CD4-positive, alpha-beta T cell treated with Interleukin-15 for 1 hour (primary cell): ENCODE measurements at places on chromosomes 2 and 18.

DNA sequence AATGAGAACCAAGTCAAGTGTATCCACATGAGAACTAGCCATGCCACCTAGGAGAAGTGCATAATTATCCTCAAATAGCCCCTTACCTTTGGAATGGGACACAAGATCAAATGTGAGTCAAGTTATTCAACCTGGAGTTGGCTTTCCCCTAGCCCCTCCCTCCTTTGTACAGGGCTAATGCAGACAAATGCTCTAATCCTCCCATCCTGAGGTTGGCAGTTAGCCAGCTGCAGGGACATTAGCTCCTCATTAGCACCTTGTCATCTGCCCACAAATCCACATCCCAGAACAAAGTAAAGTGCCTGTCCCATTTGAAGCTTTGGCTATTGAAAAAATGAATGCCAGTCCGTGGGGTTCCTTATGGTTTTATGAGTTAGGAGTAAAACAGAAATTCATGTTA, 294.1 kb upstream of the FANCL start:
- no peak for DNase-seq

GRCh38 chr2:160646684-160647444, 153.3 kb upstream of the RBMS1 start:
- DNase-seq: no peak

DNA sequence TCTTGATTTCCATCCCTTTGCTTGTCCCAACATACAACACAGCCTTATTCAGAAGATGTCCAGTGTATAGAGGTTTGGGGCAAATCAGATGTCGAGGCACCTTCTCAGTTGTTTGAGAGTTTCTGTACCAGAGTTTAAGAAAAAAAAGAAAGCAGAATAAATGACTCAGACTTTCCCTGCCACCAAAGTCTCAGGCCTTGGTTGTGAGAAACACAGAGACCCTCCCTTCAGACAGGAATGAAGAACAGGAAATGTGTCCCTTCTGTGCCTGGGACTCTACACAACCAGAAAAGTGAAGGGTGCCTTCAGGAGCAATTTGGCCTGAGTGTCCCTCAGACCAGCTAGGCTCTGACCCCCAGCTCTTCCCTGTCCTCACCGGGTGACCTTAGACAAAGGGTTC, 37.3 kb upstream of the REL start:
- DNase-seq: no peak

GRCh38 chr18:56489893-56490292, 148.5 kb downstream of the TXNL1 start:
- no peak for DNase-seq

DNA sequence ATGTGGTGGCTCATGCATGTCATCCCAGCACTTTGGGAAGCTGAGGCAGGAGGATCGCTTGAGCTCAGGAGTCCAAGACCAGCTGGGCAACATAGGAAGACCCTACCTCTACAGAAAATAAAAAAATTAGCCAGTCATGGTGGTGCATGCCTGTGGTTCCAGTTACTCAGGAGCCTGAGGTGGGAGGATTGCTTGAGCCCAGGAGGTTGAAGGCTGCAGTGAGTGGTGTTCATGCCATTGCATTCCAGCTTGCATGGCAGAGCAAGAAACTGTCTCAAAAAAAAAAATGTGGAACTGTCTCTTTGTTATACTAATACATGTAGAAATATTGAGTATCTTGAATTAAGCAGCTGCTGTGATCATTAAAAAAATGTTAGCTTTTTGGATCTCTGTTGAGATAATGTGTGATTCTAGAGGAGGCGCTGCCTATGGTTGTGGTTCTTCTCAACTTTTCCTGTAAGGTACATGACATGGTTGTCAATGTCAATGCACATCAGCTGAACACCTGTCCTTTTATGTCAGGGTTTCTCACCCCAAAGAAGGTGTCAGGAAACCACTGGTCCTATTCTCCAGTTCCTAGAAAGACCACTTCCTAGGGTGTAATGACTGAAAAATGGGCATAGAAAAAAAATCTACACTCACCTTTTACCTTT, 34.7 kb upstream of the IL1RL1 start:
- no peak for DNase-seq

DNA sequence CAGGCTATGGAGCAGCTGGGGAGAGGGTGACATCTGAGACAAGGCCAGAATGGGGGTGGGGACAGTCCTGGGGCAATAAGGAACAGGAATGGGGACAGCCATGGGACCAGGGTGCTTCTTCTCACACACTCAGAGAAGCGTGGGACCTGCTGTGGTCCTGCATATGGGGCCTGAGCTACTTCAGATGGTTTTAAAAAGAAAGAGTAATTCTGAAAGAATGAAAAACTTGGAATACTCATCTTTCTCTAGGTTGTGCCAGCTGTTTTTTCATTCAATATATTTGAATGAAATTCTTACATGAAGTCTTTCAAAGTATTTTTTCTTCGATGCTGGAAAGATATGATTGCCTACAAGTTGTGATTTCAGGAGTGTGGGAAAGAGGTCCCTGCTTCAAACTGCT, 227.5 kb upstream of the APCDD1 start:
- DNase-seq: no peak

- DNase-seq: no peak
Measured at GRCh38 chr2:231037202-231037730, at the start of gene C2orf72. TSS of gene C2orf72 (plus strand) at chr2:231037523. CDS start at chr2:231037566, 43 bp downstream.

- no peak for DNase-seq
Measured at GRCh38 chr2:59389240-59389639, 1148.1 kb upstream of the FANCL start.

DNA sequence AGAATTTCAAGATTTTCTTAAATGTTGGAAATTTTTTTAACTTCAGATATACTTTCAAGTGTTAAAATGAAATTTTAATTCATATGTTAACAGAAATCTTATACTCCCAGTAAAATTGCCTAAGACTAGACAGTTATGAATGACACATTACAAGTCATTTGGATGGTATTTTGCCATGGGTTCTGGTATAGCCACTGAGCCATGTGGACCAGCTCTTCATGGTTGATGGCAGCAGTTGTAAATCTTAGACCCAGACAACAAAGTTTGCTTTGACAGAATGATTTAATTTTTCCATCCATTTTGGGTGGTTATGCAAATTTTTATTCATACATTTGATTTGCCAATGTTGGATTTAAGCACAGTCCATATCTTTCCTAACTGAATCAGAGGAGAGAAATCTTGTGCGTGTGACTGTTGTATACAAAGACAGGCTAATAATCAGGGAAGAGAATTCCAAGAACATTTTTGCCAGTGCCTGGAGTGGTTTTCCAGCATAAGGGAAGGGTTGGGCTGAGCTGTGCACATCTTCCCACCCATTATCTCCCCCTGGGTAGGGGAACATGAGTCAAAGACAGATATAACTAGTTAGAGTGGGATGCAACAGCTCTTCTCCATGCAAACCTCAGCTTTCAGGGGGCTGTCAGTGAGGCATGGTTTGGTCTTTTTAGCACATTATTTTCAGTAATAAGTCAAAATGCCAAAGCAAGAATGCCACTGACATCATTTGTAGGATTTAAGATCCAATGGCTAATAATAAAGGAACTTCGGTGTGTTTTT, 28.1 kb upstream of the INPP4A start:
- no peak for DNase-seq

DNA sequence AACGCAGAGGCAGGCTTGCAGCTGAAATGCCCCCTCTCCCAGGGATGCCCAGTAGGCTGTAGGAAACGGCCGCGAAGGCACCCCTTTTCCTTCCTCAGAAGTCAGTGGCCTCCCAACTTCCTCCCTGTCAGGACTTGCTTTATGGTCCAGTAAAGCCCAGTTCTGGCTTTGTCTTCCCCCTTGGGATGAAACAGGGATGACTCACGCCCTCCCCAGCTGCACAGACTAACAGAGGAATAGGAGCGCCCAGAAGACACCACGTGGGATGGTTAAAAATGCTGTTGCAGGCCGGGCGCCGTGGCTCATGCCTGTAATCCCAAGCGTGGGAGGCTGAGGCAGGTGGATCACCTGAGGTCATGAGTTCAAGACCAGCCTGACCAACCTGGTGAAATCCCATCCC, 6.9 kb downstream of the CREG2 start:
- no peak for DNase-seq

DNA sequence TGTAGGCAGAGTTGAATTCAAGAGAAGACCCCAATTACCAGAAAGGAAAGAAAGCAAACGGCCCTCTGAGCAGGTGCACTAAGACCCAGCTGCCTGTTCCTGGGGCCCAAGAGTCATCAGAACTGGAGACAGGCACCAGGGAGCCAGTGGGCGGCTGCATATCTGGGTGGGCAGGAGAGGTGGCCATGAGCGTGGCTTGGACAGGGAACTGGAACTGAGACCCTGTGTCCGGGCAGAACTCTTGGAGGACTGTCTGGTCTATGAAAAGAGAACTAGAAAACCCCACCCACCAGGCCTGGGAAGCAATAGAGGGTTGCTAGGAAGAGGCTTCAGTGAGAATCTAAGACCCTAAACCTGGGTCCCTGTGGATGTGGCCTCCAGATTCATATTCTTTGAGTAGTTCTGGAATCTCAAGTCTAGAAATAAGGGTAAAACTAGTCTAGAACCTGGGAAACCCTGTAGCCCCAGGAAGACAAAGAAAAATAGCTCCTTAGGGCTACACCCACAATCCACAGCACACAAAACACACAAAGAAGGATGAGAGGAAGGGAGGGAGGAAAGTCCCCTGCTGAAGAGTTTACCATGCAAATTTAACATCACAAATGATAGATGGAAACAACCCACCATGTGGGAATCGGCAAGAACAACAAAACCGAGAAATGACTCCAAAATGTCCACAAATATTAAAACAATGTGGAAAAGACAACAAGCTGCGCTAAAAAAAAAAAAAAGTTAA, 147.0 kb downstream of the HDAC4 start:
- DNase-seq: no peak

DNA sequence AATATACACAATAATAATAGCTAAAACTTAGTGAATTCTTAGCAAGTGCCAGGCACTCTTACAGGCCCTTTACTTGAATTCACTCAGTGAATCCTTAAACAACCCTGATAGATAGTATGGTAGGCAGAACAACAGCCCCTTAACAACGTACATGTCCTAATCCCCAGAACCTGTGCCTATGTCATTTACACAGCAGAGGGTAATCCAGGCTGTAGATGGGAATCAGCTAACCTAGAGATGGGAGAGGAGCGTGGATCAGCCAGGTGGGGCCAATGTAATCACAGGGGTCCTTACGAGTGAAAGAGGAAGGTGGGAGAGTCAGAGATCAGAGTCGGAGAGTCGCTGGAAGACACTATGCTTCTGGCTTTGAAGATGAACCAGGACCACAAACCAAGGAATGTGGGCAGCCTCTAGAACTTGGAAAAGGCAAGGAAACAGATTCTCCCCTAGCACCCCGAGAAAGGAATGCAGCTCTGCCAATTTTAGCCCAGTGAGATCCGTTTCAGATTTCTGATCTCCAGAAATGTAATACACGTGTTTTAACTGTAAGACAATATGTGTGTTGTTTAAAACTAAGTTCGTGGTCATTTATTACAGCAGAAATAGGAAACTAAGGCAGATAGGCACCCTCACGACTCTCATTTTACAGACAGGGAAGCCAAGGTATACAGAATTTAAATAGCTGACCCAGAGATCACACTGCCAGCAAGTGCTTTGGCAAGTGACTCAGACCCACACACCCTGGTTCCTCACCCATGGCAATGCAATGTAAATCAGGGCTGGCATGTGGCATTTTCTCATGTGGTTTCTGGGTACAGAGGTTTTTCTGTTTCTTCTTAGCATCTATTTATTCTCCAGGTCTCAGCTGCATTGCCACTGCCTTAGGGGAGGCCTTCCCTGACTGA, 68.9 kb downstream of the DOCK10 start:
- peak; percentile 23 for DNase-seq

GRCh38 chr2:162085090-162085891, 11.3 kb upstream of the DPP4 start:
- no peak for DNase-seq

GRCh38 chr2:212960336-212960735, 191.1 kb downstream of the IKZF2 start:
- no peak for DNase-seq

- DNase-seq: no peak
Measured at GRCh38 chr2:99238599-99238998, 16.9 kb downstream of the LYG2 start.

- no peak for DNase-seq
Measured at GRCh38 chr2:222548992-222549391, 106.9 kb downstream of the FARSB start.

DNA sequence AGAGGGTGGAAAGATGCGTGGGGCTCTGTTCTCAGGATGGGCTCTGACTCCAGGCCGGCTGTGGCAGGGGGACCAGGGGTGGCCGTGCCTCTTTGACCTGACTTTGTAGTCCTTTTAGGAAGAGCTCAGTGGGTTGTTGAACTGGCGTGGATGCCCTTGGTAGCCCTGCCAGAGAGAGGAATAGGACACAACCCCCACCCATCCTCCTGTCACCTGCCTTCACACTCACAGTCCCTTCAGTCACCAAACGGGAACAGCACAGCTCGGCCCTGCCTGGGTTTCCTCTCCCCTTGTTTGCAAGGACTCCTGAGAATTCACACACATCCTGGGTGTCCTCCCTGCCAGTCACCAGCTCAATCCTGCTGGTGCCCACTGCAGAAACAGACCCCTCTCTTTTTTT, 20.1 kb upstream of the MRPL33 start:
- DNase-seq: no peak

- no peak for DNase-seq
Measured at GRCh38 chr2:226862623-226863022, 26.8 kb downstream of the RHBDD1 start.

DNA sequence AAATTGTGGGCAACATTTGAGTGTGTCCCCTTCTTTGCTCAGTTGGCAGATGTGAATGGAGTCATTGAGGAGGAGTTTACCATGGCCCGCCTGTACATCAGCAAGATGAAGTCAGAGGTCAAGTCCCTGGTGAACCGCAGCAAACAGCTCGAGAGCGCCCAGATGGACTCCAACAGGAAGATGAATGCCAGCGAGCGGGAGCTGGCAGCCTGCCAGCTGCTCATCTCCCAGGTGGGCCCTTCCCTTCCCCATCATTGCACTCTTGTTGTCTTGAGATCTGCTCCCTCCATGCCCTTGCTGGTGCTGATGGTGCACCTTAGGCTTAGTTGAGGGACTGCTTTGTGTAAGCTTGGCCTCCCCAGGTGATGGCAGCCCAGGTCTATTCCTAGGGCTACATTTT, 47.5 kb upstream of the LYPD6B start:
- DNase-seq: no peak

- no peak for DNase-seq
Measured at GRCh38 chr2:204061241-204061640, 124.7 kb downstream of the ICOS start.
